DMS53 (cell line): ENCODE measurements at places on chromosomes 6 and 20.

- peak; percentile 62 for DNase-seq
These were observed 12.4 kb downstream of the CD40 start for GRCh38 chr20:46130534-46130933.

DNA sequence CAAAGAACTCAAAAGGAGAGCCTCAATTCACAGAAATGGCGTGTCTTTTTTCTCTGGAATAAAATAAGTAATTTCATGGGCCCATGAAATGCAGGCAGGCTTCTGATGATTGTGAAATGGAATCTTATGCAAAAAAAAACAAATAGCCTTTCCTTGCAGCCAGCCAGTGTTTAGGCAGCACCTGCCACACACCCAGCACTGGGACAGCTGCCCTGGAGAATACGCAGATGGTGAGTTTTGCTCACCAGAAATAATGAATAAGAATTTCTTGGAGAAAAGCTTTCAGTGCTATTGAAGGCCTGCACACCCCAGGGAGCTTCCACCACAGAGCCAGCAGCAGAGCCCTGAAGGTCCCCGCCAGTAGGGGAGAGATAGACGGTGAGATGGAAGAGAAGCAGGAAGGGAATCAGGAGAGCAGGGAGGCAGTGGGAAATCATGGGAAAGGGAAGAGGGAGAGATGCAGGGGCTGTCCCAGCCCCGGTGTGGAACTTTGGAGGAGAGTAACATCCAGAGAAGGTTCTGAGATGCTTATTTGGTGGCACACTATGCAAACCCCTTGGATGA lies 54.9 kb downstream of the PXDC1 start:
- no peak for DNase-seq

DNA sequence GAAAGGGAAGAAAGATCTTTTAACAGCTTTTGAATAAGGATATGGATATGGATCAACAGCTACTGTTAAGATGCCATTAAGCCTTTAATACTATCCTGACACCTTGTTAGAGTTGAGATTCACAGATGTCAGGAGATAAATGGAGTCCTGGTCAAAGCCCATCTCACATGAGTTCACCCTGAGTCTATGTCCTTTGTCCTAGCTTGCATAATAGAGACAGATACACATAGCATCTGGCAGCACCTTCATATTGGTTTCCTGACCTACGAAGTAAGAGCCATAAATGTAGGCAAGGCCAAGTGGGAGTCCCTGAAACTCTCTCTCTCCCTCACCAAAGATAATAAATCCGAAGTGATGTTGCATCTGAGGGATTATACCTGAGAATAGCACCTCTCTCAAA lies 79.1 kb upstream of the F13A1 start:
- DNase-seq, result no peak

DNA sequence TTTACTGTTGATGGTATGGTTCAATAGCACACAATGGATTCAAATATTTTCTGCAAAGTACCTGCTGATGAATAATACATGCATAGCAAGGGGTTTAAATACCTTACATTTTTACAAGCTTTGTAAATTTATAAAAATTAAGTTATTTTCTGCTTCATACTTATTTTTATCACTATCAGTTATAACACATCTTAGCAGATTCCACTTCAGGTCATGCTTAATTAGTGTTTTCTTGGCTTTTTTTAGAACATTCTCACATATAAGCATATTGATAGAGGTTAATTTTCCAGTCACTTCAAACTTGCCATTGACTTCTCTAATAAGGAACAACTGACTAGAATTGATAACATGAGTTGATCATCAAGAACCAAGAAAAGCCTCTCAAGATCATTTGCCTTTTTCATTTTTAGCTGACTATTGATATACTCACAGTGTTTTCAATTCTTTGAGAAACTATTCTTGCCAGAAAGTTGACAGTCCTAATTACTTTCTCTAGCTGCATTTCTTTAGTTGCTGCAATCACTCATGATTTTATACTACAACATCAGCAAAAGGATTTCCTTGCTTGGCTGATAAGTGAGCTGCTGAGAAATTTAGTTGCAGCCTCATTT lies 25.8 kb downstream of the PTCHD4 start:
- no peak for DNase-seq

DNA sequence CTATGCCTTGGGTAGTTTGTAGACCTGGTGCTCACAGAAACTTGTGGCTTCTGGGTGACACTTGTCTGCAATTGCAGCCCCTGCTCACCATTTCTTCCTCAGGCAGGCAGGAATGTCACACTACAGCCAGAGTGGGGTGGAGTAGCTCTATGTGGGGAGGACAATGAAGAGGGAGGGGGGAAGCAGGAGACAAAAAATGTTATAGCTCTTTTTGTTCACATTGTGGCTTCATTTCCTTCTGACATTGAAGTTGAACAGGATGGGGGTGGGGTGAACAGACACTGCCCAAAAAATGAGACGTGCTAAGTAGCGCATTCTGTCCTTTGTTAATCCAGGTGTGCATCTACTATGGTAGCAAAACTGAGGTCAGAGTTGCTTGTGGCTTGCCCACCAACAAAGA lies at the start of gene THEMIS:
Gene THEMIS (minus strand): TSS at position 124 of the 400 bp plus-strand sequence. CDS start 126 bp downstream, outside the sequence.
- DNase-seq, result no peak

DNA sequence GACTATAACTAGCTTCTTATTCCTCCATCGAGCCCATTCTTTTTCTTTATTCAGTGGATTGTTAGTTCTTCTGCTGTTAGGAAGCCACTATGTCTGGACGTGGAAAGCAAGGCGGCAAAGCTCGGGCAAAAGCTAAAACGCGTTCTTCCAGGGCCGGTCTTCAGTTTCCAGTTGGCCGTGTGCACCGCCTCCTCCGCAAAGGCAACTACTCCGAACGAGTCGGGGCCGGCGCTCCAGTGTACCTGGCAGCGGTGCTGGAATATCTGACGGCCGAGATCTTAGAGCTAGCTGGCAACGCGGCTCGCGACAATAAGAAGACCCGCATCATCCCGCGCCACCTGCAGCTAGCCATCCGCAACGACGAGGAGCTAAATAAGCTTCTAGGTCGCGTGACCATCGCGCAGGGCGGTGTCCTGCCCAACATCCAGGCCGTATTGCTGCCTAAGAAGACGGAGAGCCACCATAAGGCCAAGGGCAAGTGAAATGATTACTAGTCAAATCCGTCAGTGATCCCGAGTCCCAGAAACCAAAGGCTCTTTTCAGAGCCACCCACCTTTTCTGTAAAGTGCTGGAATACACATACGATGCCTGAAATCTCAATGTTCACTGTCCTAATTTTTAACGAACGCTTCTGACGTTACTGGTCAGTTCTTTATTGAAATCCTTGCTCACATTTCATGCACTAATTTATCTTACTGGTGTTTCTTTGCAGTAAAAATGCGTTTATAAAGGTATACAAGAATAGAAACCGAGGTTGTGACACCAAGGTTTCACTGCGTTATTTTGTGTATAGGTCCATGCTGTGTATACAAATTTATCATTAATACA lies 129.9 kb downstream of the HFE start:
- peak; percentile 96 for DNase-seq
